NCI-H2107 (cell line): ENCODE measurements at places on chromosomes 12 and 14.

DNA sequence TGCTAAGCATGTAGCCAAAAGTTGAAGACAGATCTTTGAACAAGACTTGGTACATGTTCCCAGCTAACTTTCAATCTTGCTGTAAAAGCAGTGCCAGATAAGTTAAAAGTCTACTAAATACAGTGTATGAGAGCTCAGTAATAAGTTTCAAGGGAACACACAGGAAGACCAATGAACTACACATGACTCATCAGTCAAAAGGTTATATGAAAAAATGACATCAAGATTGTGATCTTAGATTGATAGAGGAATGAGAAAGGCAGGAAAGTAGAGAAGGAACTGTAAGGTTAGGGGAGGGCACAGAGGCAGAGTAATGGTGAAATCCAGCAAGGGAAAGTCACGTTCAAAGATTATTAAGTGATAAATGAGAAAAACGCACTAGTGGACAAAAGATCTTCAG is 249.9 kb upstream of the FLRT2 start:
- DNase-seq, result no peak

GRCh38 chr12:16606201-16606849 is 363 bp upstream of the LMO3 start:
- DNase-seq, result no peak

GRCh38 chr14:79275292-79275655 is 936.0 kb downstream of the DIO2 start:
- no peak for DNase-seq

DNA sequence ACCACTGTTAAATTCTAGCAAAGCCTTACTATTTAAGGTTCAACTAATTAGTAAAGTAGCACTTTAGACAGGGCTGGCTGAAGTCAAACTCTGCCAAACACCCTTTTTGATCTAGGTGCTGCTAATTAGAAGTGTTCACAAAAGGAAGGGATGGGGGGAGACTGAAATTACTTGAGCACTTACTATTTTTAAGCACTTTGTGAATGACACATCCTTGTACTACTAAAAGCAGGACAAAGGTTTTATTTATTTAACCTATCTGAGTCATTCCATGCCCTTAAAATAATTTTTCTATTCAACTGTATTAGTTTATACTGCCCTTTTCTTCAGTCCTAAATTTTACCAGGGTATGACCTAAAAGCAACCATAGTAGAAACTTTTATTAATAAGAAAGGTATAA is 20.1 kb downstream of the MBIP start:
- no peak for DNase-seq

- no peak for DNase-seq
Observed at GRCh38 chr12:54140588-54141388, 48.0 kb downstream of the SMUG1 start.

DNA sequence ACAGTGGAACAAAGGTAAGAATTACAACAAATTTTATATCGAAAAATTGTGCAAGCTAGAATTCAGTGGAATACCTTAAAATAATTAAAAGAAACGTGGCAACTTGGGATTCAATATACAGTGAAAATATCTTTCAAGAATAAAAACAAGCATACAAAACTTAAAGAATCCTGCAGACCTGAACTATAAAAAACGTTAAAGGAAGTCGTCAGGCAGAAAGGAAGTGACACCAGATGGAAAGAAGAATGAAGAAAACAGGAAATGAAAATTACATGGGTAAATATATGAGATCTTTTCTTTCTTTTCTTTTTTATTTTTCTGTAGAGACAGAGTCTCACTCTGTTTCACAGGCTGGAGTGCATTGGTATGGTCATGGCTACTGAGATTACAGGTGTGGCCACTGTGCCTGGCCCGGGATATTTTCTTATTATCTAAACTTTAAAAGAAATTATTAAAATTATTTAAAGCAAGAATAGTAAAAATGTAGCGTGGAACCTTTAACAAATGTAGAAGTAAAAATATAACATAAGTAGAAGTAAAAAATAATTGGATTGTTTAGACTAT is 4.7 kb downstream of the MGP start:
- DNase-seq, result no peak

- no peak for DNase-seq
Observed at GRCh38 chr14:65249471-65250161, 147.3 kb upstream of the MAX start.

- no peak for DNase-seq
Observed at GRCh38 chr12:48982397-48983080, 4.4 kb downstream of the WNT1 start.

GRCh38 chr12:23340351-23340750 is 609.1 kb downstream of the SOX5 start:
- no peak for DNase-seq

GRCh38 chr14:22026527-22026926 is 352.9 kb upstream of the OR4E1 start:
- no peak for DNase-seq
